Right cardiac atrium (tissue), 5 donors: ENCODE measurements at places on chromosomes 2 and 18.

- DNase-seq, result no peak
Measured at GRCh38 chr2:48107326-48107925, 201.1 kb upstream of the FBXO11 start.

DNA sequence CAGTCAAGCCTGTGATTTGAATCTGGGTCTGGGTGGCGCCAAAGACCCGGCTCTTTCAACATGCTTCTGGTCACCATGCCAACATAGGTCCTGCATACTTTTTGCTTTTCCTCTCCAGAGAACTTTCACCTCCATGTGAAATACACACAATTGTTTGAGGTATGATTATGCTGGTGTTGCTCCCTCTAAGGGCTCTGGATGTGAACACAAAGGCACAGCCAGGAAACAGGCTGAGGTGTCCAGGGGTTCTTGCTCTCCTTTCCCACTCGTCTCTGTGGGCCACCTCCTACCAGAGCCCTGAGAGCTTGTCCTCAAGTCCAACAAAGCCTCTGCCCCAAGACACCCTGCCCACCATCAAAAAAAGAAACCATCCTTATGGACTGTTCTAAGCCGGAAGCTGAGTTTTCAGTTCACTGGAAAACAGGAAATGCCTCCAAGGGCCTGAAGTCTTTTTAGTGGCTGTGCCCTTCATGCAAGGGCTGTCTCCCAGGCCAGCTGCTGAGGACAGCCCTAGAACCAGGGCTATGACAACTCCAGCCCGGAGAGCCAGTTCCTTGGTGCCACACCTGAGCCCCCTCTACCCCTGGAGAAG is 100.2 kb upstream of the EPAS1 start:
- no peak for DNase-seq

DNA sequence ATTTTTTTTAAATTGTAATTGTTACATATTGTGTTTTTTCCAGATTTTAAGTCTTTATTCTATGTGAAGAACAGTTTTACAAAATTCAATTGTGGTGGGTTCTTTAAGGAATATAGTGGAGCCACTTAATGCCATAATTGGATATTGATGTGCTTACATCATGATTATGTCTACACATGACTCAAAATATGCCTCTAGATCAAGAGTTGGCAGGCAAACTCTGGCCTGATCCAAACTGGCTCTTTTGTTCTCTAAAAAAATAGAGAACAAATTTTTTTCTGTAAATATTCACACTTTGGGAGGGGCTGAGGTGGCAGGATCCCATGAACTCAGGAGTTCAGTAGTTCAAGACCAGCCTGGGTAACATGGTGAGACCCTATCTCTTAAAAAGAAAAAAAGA is 8.3 kb downstream of the EHBP1 start:
- no peak for DNase-seq

GRCh38 chr2:151862700-151863099 is 34.5 kb upstream of the ARL5A start:
- no peak for DNase-seq
